Stimulated activated CD8-positive, alpha-beta memory T cell treated with anti-CD3 and anti-CD28 coated beads, Interleukin-15, amount 100 ng/mL, for 1 hour (primary cell): ENCODE measurements at places on chromosomes 1 and 21.

DNA sequence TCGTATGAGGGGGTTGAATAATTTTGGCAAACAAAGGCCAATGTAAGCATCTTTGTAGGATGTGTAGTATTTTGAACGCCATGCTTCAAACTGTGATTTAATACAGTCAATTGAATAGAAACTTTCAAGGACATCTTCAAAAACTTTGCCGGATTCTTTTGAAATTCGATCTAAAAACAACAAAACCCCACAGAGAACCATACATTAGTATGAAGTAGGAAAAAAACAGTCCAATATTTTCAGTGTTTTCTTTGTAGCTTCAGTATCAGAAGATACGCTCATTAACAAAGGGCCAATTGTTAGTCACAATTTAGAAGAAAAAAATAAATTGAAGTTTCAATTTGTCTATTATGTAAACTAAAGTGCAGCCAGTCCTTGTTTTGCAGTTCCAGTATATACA is 20.7 kb upstream of the SYNJ1 start:
- DNase-seq = no peak

DNA sequence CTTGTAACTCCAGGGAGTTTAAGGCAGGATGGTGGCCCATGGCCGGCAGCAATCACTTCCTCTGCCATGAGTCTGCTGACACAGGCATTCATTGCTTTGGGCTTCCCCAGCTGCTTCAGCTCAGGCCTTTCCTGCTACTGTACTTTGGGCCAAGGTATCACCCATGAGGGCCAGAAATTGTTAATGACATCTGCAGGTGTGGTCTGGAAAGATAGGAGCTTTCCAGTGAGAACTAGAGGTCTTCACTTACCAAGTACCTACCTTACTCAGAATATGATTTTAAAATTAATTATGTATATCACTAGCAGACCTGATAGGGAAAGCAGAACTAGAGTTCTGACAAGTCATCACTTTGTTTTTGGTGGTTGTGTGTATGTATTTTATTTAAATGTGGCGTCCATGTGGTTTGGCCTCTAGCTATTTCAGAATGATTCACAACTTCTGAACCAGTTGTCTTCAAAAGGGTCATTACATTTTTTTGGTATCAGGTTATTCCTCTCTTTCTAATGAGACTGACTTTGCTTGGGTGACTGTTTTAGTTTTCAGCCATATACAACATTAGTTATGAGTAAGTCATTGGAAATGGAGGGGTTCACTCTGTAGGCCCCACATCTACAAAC is 2.7 kb downstream of the RGL1 start:
- no peak for DNase-seq

DNA sequence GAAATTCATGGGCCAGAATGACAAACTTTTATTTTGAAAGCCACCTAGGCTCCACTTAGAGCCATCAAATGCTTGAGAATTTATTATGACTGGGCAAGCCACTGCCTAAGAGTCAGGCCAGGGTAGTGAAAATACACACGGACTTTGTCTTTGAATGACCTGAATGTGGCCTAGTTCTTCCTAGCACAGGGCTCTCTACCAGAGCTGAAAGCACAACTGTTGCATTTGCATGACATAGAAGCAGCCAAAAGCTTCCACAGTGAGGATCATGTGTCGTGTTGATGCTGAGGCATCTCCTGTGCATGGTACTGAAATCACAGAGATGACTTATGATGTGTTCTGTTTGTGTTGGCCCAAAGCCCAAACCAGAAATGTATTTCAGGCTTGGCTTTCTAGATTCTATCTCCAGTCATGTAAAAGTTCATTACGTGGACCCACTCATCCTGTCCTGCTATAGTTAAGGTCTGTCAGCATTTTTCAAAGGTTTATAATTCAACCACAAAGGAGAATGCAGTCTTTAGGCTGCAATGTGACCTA is 164.0 kb upstream of the UBE2U start:
- DNase-seq = no peak

DNA sequence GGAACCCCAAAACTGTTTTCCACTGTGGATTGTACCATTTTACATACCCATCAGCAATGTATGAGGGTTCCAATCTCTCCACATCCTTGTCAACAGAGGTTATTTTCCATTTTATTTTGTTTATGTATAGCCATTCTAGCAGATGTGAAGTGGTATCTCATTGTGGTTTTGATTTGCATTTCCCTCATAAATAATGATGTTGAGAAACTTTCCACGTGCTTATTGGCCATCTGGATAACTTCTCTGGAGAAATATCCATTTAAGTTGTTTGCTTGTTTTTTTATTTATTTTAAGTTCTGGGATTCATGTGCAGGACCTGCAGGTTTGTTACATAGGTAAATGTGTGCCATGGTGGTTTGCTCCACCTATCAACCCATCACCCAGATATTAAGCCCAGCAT is 280.2 kb upstream of the USP25 start:
- DNase-seq = no peak

- no peak for DNase-seq
These were observed 23.5 kb downstream of the TOR3A start for GRCh38 chr1:179105393-179105792.

GRCh38 chr1:31746687-31747086 is 17.5 kb downstream of the ADGRB2 start:
- no peak for DNase-seq

DNA sequence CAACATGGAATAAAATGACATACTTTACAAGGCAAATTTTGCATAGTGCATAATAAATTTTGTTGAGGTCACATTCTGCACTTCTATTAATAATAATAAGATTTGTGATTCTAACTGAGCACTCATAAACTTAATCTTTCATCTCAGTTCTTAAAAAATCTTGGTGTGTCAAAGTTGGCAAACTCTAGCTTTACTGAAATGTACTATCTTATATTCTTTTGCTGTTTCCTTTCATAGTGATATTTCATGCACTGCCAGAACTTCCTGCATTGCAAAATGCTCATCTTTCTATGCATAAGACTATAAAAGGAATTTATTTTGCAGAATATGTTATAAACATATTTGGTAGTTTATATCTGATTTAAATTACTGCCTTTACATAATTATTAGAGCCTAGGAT is 797.6 kb downstream of the ADGRL2 start:
- DNase-seq = no peak

- no peak for DNase-seq
These were observed 25.2 kb upstream of the MAP3K7CL start for GRCh38 chr21:29105218-29105617.

- no peak for DNase-seq
These were observed 126.7 kb downstream of the APP start for GRCh38 chr21:26043891-26044290.

DNA sequence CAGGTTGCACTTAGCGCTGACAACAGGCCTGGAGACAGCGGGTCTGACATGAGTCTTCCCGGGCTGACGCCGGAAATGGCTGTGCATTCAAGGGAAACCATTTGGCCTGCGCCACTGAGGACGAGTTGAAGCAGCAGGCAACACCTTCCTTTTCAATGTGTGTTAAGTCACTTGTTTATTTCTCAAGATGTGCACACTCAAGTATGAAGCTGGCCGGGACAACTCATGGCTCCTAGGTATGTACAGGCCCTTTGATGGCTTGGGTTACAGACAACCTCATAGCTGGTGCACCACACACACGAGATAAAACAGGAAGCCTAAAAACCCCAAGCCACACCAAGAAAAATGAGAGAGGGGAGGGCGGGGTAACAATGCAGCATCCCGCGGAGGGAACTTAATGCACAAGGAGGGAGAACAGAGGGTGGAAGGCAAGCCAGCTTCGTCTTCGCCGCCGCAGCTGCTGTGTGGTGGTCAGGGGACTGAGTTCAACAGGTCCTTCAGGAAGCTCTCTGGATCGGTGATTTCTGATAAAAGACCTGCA is 118.0 kb upstream of the IFFO2 start:
- DNase-seq = peak; percentile 23

- DNase-seq = no peak
These were observed 12.6 kb upstream of the PSMA5 start for GRCh38 chr1:109438798-109439297.

GRCh38 chr1:167880580-167881021 is 33.3 kb downstream of the ADCY10 start:
- no peak for DNase-seq

- no peak for DNase-seq
These were observed 132.1 kb downstream of the TGFBR3 start for GRCh38 chr1:91753878-91754277.

DNA sequence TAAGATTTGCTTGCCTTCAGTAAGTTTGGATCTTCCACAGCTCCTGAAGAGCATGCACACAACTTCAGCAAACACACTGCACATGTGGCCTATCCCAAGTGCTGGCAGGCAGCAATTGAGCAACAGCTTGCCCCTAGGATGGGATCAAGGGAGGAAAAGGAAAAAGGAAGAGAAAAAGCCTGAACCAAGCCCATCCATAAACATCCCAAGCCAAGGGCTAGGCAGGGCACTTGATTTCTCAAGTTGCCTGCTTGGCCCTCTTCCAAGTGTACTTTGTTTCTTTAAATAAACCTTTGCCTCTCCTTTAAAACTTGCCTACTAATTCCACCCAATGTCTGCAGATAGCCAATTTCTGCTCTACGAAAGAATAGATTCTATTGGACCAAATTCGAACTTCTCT is 49.0 kb upstream of the OLFM3 start:
- DNase-seq = no peak

DNA sequence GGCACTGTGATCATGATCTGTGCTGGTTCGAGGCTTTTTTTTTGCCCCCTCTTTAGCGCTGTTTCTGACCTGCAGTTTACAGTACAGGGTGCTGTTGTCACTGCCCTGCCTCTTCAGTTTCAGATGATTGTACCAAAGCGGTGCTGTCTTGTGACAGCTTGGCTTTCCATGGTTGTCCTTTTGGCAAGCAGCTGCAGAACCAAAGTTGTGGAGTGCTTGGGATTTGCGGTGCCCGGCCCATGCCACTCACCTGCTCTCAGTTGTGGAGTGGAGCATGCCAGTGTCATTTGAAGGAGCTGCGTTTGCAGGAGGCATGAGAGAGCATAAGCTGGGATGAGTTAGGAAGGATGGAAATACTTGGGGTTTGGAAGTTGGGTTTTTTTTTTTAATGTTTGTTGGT is 48.4 kb downstream of the DOP1B start:
- no peak for DNase-seq

- no peak for DNase-seq
These were observed 133.0 kb downstream of the CDC42BPA start for GRCh38 chr1:227185291-227185690.

GRCh38 chr21:34187935-34188334 is 114.6 kb downstream of the MRPS6 start:
- DNase-seq = no peak

GRCh38 chr1:7891804-7892203 is 38.9 kb upstream of the UTS2 start:
- no peak for DNase-seq

GRCh38 chr1:15459771-15460707 is 3.5 kb downstream of the CELA2A start:
- DNase-seq = no peak

- no peak for DNase-seq
These were observed 7.9 kb upstream of the TNNT2 start for GRCh38 chr1:201385299-201385891.

- no peak for DNase-seq
These were observed 56.6 kb upstream of the L1TD1 start for GRCh38 chr1:62138029-62138428.

DNA sequence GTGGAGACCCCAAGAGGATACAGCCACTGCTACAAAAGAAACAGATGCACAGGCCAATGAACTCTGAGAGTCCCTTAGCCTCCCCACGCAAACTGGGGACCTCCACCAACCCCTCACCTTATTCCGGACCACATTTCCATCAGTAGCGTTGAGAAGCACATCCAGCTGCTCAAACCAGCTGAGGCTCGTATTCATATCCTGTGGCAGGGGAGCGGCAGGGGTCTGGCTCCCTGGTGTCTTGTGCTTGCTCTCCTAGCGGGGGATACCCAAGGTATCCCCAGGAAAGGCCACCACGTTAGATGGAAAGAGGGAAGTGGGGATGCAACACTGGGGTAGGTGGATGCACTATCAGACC is 481 bp downstream of the CCDC163 start:
- DNase-seq = no peak

DNA sequence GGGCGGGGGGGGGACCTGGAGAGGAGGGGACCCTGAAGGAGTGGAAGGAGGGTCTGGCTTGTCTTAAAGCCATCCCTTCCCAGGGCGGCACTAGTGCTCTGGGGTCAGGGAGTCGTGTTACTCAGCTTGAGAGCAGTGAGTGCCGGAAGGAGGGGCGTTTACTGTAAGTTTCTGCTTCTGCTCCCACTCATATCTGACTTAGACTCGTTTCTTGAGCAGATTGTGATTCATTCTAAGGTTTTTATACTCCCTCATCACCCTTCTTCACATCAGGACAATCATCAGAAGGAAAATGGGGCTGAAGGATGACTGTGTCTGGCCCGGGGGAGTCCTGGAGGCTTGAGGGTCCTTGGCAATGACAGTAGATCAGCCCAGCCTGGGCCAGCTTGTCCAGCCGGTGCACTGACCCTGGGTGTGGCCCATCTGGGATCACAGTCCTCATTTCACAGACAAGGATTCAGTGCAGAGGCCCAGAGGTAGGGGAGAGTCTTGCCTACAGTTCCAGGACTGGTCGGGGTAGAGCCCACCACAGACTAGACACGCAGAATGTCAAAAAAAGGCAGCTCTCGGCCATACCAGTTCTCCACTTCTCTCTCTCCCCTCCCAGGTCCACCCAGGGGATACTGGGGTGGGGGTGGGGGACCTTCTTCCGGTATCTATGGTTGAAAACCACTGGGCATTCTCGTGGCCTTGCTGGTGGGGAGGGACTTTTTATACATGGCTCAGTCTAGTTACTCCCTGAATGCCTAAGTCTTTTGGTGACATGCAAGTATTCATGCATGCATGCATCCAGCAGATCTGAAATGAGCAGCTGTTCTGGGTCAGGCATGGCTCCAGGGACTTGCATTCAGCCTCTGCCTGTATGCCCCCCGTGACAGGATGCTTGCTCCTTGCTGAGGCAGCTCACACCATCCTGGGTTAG is 5.1 kb downstream of the TNFRSF8 start:
- no peak for DNase-seq

DNA sequence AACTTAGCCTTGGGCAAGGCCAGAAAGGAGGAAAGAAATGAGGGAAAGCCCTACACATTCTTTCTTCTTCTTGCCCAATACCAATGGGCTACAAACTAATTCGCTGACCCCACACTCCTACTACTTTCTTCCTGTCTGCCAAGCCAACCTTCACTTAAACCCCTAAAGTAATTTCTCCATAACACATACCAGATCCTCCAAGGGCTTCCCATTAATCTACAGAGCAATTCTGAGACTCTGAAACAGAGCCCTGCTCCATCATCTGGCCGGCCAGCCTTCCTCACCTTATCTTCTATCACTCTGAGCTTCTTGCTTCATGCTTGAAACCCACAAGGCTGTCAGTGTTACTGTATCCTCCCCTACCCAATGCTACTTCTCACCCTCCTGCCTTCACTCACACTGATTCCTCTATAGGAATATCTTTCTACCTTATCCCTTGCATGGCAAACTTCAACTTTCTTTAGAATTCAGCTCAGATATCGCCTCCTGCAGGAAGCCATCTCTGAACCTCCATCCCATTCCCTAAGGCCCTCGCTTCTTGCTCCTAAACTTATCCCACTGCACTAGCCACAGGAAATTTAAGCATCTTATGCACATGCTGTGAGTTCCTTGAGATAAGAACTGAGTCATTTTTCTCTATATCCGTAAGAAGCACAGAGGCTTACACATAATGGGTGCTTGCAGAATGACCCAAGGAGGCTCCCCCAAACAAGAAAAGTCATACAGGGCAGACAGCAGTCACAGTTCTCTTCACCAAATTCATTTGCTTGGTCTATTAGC is 81.9 kb downstream of the JAK1 start:
- DNase-seq = no peak
